HL-60 (cell line): ENCODE measurements at places on chromosomes 13 and 19.

- no peak for DNase-seq
Observed at GRCh38 chr13:48874165-48874564, 101.5 kb upstream of the FNDC3A start.

GRCh38 chr19:48090281-48090802 lies 20.3 kb downstream of the PLA2G4C start:
- DNase-seq: no peak

- peak; percentile 12 for DNase-seq
Observed at GRCh38 chr13:29050719-29051118, 230.6 kb downstream of the MTUS2 start.

- DNase-seq: peak; percentile 61
Observed at GRCh38 chr19:1455336-1456120, 5.6 kb downstream of the APC2 start.

GRCh38 chr13:22143671-22144070 lies 472.8 kb downstream of the FGF9 start:
- DNase-seq: no peak

- DNase-seq: no peak
Observed at GRCh38 chr13:35630551-35631275, 154.2 kb upstream of the MAB21L1 start.

- no peak for DNase-seq
Observed at GRCh38 chr13:87999240-87999700, 328.1 kb downstream of the SLITRK5 start.

- no peak for DNase-seq
Observed at GRCh38 chr13:72412481-72412880, 314.9 kb downstream of the MZT1 start.

DNA sequence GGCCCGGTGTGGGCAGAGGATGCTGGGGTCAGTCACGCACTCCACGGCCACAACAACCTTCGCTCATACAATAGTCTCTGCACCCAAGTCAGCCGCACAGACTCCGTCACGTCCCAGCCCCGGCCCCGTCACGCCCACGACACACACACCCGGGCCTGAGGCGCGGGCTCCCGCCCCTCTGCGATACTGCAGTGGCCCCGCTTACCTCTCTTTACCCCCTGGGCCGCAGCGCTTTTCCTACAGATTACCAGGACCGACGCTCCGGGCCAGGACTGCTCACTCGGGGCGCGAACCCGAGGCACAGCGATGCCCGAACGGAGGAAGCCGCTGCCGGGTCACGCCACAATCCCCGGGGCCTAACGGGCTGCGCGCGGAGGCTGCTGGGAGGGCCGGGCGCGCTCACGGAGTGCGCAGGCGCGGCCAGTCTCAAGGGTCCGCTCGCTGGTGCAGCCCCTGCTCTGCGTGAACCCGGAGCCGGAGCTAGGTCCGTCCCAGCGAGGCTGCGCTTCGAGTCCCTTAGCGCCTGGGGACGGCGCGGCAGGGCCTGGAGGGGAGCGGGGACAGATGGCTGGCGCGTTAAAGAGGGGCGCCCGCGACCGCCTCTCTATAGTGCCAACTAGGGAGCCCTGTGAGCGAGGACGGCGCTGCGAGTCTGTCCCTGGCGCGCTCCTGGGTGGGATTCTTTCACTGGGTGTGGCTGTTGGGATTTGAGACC lies at the start of gene ZFP82:
TSS of gene ZFP82 (minus strand) at position 358 of the 715 bp plus-strand sequence. CDS start 8,855 bp downstream, outside the sequence.
- peak; percentile 60 for DNase-seq

DNA sequence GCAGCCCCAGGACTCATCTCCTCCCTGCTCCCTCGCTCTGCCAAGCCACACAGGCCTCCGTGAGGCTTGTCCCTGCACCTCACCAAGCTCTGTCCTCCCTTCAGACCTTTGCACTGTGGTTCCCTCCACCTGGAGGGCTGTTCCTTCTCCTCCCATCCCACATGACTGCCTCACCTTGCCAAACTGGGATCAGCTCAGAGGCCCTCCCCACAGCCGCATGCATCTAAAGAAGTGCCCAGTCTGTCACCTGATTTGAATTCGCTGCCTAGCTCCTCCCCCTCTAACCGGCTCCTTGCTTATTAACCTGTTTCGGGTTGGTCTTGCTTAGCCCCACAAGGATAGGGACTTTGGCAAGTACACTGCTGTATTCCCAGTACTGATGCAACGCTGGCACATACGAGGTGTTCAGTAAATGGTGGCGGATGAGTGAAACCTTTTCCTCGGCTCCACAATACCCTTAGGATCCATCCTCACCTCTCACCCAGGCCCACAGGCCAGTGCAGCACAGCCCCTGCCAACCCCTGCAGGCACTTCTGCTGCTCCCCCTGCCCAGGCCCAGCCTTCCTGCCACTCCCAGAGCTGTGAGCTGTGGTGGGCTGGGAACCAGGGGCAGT lies 4.4 kb downstream of the AKT2 start:
- no peak for DNase-seq

DNA sequence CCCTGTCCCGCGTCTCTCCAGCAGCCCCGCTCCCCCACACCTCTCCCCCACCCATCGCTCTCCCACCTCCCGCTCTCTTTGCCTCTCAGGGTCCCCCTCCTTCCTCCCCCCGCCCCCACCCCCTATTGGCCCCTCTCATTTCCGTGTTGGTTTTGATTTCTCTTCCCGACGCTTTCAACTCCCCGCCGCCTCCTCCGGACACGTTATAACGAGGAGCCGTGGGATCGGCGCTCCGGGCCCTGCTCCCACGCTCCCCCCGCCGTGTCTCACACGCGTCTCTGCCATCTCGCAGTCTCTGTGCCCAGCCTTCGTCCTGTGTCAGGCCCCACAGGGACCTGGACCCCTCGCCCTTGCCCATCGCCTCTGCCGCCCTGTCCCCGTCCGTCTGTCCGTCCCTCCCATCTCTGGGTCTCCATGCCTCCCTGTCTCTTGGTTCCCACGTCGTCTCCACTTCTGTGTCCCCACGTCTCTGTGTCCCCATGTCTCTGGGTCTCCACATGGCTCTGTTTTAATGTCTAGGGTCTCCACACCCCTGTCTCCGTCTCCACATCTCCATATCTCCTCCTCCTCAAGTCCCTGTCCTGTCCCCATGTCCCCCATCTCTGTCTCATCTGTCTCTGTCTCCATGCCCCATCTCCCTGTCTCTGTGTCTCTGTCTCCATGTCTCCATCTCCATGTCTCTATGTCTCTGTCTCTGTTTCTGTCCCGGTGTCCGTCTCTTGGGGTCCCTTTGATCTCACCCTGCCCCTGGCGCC lies 13.1 kb downstream of the ERFL start:
- no peak for DNase-seq

DNA sequence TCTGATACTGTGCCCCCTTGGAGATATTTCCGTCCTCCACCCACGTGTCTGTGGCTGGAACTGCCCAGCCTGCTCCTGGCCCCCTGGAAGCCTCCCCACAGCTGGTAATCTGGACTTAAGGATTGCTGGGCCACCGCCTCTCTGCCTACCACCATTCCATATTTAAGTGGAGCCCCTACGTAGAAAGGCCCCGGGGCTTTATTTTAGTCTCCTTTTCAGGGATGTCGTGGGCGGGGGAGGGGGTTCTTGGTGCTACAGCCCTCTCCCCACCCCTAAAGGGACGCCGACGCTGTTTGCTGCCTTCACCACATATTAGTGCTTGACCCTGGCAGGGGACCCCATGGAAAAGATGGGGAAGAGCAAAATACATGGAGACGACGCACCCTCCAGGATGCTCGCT lies 2.7 kb upstream of the NOP53 start:
- DNase-seq: no peak

DNA sequence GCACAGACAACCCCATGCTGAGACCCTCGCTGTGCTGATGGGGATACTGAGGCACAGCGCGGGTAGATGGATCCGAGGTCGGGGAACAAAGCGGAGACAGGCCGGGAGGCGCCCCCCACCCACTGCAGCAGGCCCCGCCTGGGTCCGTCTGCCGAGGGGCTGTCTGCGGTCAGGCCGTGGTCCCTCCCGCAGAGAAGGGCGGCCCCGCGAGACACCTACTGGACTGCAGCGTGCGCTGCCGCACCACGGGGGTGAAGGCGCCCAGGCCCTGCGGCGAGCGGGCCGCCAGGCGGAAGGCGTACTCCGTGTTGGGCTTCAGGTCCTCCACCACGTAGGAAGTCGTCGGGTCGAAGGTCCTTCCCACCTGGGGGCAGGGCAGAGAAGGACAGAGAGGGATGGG lies 101.9 kb downstream of the PTPRS start:
- no peak for DNase-seq

- DNase-seq: no peak
Observed at GRCh38 chr19:7833225-7834099, 3.4 kb downstream of the EVI5L start.

GRCh38 chr13:24982333-24982999 lies 113.5 kb upstream of the PABPC3 start:
- peak; percentile 29 for DNase-seq

- no peak for DNase-seq
Observed at GRCh38 chr13:50268500-50268899, 253.3 kb downstream of the KCNRG start.

DNA sequence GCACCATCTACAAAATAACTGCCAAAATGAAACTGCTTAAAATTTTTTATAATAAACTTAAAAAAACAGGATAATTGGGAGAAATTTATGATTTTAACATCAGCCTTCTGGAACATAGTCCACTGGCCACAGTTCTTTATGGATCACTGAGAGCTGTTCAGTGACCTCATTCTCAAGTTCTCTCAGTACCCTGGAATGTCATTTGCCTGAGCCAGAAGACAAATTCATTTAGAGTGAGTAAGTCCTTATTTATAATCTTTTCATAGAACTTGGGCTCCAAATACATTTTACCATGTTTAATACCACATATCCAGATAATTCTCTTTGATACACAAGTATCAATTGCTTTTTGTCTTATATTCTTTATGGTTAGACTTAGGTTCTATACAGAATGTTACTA lies 87.6 kb downstream of the CAB39L start:
- no peak for DNase-seq
